Neuronal stem cell (in vitro differentiated cells): ENCODE measurements at places on chromosomes 4 and X.

GRCh38 chrX:12162420-12162819 lies 24.1 kb downstream of the FRMPD4 start:
- no peak for DNase-seq

DNA sequence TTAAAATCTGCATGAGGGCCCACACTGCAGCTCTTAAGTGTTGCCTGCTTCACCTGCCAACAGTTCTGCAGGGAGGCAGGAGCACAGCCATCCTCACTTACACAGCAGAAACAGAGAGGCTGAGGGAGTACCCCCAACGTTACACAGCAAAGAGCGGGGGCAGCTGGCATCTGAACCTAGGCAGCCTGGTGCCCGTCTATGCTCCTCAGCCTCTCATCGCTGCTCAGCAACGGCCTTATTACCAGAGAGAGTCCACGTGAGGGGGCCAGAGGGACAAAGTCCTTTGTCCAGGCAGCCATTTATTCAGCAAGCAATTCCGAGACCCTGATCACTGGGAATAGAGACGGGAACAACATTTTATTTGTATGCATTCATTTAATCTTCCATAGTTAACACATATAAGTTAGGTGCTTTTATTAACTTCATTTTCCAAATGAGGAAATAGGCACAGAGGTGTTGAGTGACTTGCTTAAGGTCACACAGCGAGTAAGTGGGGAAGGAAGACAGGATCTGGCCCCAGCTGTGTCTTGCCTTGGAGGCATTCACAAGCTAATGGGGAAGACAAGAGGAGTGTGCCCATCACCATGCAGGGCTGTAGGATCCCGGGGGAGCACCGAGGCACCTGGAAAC lies 52.2 kb upstream of the SORCS2 start:
- no peak for DNase-seq

- no peak for DNase-seq
These were observed 9.2 kb upstream of the SORCS2 start for GRCh38 chr4:7183161-7183560.

- DNase-seq = no peak
These were observed 48.1 kb upstream of the ENPP6 start for GRCh38 chr4:184265546-184266351.

- no peak for DNase-seq
These were observed 215.8 kb downstream of the MID1IP1 start for GRCh38 chrX:39017077-39017476.

DNA sequence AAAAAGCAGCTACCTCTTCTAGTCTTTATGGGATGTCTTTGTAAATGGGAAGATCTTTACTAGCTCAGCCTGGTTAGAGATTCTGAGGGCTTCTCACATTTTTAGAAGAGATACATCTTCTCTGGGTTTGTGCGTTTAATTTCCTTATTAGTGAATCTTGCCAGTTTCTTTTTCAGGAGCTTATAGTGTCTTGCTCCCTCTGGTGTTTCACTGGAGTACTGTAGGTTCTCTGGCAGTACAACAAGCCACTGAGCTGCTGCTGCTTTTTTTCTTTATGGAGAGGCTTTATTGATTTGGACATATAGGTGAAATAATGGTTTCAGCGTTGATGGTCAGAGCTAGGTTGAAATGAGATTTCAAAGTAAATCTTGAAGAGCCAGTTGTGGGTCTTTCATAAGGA lies 82.9 kb downstream of the LAS1L start:
- no peak for DNase-seq
